ENCODE measurements at places on chromosomes 6 and 20.
A peak's percentile ranks its signal among the peaks of the same experiment; 100 is the strongest.

DNA sequence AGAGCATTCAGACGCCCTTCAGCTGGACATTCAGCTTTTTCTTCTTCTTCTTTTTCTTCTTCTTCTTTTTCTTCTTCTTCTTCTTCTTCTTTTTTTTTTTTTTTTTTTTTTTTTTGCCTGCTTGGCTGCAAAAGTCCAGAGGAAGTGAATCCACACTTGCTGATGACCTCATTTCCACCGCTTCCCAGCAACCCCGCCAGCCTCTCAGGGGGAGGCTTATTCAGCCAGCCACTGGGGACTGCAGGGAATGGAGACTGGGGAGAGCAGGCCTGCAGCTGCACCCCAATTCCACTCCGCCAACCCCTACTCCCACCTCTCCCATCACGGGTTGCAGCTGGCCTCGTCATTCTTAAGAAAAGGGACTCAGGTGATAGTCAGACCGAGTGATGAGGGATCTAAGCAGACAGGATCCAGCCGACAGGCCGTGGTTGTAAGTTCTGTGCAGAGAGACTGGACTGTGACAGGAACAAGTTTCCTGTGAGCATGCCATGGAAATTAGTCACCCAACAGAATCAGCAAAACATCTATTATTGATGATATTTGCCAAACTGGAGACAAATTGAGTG lies 59.0 kb upstream of the QKI start:
- no peak for DNase-seq

GRCh38 chr20:4297127-4297826 lies 281.9 kb upstream of the RNF24 start:
- no peak for DNase-seq

- no peak for DNase-seq
Observed at GRCh38 chr6:158113802-158114201, 54.3 kb downstream of the SERAC1 start.

GRCh38 chr20:49174183-49174582 lies 14.0 kb downstream of the STAU1 start:
- DNase-seq: no peak

- DNase-seq: no peak
Observed at GRCh38 chr6:122904166-122904565, 91.9 kb upstream of the CLVS2 start.

- DNase-seq: no peak
Observed at GRCh38 chr20:38418509-38419204, 16.5 kb downstream of the SNHG17 start.

GRCh38 chr20:38061109-38061508 lies 27.6 kb downstream of the RPRD1B start:
- no peak for DNase-seq

GRCh38 chr6:133871131-133871530 lies 17.8 kb upstream of the TCF21 start:
- DNase-seq: no peak

DNA sequence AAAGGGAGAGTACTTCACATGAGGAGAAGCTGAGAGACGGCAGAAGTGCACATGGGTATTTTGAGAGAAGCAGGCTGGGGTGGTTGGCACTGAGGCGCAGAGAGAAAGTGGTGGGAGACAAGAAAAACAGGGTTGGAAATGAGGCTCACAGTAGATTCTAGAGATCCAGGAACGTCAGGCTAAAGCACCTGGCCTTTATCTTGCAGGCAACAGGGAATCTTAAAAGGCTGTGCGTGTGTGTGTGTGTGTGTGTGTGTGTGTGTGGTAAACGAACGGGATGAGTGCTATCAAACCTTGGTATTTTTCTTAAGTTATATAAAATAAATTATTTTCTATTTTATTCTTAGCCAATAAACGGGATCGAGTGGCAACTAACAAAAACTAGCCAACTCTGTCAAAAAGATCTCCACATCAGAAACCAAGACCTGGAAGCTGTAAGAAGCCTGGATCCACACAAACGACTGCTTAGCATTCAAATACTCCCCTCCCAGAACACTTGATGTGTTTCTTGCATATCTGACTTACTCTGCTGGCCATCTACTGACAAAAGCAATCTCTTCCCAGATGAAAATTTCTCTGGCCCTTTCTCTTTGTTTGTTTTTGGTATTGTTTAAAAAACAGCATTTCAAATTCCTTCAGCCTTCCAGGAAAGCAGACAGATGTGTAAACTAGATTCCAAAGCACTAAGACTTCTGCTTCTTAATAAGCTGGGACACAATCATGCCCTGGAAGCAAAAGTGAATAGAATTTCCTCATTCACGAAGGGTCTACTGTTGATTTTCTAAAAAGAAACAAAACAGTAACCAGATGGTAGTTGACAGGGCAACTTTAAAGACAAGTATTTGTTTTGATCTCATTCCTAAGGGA lies 44.8 kb upstream of the FABP7 start:
- no peak for DNase-seq

GRCh38 chr6:18088419-18089296 lies 33.8 kb downstream of the NHLRC1 start:
- no peak for DNase-seq

DNA sequence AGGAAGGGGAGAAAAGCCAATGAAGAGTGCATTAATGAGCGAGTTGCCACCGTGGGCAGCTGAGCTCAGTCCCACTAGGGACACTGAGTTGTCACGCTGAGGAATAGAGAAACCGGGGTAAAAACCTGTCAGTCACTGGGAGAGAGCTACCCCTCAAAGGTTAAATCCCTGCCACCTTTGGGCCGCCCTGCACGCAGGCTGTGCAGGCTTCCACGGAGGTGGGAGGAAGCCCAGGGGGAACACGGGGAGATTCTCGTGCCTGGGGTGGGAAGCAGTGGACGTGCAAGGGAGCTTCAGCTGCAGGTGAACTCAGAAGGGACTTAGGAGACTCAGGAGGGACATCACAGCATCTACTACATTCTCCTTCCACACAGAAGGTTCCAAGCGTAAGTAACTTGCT lies 50.5 kb downstream of the BFSP1 start:
- no peak for DNase-seq

DNA sequence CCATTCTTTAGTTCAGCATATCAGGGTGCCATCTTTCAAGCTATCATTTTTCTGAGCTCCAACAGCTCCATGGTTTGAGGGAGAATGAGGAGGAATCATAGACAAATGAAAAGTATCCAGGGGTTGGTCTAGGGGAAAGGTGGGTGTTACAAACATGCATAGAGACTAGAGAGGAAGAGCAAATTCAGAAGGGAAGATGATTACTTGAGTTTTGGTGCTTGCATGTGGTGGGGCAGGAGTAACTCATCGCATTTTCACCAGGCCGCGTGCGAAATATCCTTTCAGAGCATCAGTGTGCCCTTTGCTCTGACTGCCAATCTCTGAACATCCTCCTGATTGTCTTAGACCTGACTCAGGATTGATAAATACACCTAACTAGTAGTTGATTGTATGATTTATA lies 7.7 kb upstream of the BICRAL start:
- no peak for DNase-seq

DNA sequence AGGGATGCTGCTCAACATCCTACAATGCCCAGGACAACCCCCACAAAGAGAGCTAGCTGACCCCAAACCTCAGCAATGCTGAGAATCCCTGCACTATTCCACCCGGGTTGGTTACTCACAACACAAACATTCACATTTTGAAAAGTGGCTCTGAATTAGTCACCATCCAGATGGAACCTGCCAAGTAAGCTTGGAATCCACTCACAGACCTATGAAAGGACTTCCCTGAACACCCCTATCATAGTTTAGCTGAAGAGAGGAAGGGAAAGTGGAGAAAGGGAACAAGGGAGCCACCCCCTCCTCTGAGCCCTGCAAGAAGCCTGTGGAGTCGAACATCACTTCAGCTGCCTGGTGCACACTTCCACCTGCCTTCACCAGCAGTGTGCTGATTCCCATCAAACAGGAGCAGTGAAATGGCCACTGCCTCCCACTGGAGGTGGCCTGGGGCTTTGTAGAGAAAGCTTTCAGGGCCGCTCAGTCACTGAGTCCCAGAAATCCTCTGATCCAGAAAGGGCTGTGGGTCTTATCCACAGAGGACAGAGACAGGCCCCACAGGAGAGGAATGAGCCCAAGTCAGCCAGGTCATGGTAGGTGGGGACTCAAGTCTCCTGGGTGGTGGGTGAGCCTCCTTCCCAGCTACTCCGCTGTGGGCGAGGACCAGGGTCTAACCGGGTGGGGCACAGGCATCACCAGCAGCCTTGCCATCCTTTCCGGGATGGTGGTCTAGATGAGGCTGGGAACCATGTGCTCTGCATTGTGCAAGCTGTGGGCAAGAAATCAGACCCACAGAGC lies 203.7 kb downstream of the SYNDIG1 start:
- peak; percentile 99 for DNase-seq

DNA sequence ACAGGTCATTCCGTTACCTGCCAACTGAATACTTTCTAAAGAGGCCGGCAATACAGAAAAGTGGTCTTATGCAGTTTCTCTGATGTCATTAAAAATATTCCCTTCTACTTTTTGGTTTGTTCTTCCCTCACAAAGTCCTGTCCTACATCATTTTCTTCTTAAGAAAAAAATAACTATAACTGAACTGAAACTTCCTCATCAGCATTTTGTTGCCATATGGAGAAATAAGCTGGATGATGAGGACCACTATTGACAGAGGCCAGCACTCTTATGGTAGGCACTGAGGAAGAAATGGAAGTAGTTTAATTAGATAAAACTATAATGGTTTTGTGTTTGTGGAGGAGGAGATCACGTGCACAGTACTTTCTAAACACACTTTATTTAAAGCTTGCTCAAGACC lies 274.9 kb downstream of the PHACTR1 start:
- no peak for DNase-seq

DNA sequence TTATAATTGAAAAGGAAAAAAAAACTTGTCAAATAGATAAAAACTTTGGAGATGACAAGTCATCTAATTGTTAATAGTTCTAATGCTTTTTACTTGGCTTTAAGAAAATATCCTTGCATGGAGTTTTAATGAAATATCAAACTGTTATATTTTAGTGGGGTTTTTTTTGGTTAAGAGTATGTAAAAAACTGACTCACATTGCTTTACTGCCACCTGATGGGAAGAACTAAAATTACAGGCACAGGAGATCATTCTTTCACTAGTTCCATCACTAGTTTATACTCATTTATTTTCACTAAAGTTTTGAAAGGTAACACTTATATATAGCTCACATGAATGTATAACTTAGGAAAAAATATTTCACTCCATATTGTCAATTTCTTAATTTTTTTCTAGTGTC lies 309.1 kb downstream of the LMBRD1 start:
- no peak for DNase-seq

DNA sequence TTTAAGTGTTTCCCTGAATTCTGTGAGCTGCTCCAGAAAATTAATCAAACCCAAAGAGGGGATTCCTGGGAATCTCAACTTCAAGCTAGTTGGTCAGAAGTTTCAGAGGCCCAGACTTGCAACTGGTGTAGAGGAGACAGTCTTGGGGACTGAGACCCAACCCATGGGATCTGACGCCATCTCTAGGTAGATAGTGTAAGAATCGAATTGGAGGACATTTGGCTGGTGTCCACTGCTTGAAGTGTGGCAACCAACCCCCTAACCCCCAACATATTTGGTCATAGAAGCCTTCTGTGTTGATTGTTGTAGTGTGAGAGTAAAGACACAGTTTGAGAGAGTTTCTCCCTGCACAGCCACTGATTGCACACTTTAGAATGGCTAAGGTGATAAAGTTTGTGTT lies 103.5 kb upstream of the CARMIL1 start:
- DNase-seq: no peak

DNA sequence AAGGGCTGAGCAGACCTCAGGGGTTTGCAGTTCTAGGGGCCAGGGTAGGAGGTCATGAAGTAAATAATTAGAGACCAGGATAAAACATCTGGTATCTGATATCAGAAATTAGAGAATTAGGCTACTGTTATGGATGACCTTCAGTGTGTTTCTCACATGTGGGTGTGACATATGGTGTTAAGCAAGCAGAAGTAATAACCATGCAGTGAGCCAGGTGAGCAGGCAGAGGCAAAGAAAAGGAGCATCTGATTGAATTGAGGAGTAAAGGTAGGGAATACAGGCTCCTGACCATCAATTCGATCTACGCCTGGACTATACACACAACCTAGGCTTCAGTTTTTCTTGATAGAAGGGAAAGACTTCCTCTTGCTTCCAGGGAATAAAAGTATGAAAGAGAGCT lies 34.7 kb upstream of the MAP3K7 start:
- DNase-seq: no peak

- no peak for DNase-seq
Observed at GRCh38 chr6:150887978-150888563, 22.6 kb downstream of the MTHFD1L start.

GRCh38 chr6:118514689-118515088 lies 33.4 kb upstream of the PLN start:
- DNase-seq: no peak

GRCh38 chr6:11911538-11911937 lies 100.6 kb upstream of the HIVEP1 start:
- DNase-seq: no peak

GRCh38 chr20:6715401-6715941 lies 52.0 kb upstream of the BMP2 start:
- DNase-seq: no peak

DNA sequence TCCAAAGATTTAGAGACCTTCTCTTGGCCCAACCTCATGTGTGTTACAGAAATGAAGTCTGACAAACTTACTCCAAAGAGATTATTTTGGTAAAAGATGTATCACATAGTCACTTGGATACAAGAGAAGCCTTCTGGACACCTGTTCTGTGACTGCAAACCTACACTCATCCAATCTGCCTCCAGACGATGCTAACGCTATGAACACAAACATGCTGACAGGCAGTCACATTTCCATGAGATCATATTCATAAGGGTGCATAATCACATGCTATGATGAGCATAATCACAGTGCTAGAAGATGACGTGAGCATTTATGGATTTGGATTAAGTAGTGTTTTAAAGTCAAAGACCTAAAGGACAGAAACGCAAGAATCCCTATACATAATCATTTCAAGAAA lies 340.2 kb downstream of the HACE1 start:
- DNase-seq: no peak

All from HS-27A (cell line).